ENCODE measurements at places on chromosomes 13 and 19. TPM values are rescaled to one million over a fixed set of nuclear protein-coding genes. Genes with fewer than 3 reads are reported as not detected.

Gene GPR18
- 0.37 TPM for total RNA-seq

- DNase-seq = no peak
Observed at GRCh38 chr13:111046590-111047141, 68.4 kb upstream of the ARHGEF7 start.

DNA sequence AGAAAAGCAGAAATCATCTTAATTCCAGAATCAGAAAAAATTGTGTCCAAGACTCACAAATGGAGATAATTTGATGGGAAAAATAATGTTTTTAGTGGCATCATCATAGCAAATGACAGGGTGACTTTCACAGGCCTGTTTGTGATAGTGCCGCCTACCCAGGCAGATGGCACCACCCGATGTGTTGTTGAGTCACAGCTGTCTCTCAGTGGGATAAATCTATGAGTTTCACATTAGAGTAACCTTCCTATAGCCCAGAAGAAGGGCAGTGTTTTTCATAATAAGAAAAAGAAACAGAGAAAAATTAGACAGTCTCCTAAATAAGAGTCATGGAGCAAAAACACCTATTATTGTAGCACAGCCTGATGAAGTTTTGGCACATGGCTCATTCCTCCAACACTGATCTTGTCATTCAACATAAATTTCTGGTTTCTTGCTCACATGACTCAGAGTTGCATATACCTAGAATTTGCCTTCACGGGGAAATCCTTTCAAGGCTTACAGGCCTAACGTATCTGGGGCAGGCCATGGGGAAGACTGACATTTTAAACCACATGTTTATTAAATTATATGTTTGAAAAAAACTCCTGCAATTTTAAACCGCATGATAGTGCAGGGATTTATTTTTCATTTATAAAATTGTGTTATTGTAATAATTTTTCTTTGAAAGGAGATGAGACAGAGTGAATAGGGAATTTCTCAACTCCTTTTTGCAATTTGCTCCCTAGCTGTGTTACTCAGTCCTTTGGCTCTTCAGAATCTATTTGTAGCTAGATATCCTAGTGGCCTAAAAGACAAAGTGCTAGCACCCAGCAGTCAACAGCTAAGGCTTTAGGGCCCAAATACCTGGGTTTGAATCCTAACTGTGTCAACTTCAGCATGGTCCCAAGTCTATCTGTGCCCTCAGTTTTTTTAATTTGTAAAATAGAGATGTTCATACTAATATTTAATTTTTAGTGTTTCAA lies 393.7 kb downstream of the NDFIP2 start:
- no peak for DNase-seq

DNA sequence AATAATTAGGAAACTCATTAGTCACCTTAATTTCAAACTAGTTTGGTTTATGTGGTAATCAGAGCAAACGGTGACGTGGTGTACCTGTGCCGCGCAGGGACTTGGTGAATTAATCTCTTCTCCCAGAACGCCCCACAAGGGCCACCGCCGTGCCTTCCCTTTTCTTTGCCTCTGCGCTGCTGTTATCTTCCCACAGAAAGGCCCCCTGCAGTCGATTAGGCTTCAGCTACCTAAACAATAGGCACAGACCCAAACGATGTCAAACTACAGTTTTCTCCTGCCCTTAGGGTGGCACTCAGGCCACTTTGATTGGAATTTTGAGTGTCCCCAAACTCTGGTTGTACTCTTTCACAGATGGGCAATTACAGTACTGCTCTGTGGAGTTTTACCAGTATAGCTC lies 115.5 kb downstream of the GGACT start:
- no peak for DNase-seq

Gene SKA3
- total RNA-seq = 1.2 TPM
